Stomach (tissue), 19 donors: ENCODE measurements at places on chromosomes 6 and 20.

- DNase-seq = no peak
These were observed 79.0 kb downstream of the NRSN1 start for GRCh38 chr6:24205020-24205492.

DNA sequence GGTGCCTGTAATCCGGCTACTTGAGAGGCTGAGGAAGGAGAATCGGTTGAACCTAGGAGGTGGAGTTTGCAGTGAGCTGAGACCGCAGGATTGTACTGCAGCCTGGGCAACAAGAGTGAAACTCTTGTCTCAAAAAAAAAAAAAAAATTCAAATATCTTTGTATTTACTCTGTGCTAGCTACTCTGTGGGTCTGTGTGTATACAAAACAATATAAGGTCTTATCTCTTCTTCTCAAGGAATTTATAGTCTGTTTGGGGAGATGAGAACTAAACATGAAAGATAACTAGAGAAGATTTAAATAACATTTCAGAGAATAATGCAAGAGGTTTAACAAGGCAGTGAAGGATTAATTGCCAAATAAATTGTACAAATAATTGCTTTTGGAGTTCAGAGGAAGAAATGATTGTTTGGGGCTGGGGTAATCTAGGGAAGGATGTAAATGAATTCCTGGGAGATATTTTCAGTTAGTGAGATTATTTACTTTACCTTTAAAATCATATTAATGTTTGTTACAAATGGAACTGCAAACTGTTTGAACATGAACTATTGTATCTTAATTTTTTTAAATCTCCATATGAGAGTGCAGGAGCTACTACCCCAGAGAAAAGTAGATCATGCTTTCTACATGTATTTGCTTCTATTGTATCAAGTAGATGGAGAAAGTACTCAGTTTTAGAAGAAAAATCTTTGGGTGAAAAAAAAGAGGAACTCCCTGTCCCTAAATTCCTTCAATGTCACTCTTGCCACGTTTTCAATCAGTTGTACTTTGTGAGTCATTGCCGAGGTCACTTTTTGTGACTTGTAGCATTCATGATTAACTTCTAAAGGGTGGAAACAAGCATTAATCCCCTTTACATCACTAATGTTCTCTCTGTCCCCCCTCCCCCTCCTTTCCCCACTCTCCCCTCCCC, 39.0 kb downstream of the NCOA3 start:
- no peak for DNase-seq

DNA sequence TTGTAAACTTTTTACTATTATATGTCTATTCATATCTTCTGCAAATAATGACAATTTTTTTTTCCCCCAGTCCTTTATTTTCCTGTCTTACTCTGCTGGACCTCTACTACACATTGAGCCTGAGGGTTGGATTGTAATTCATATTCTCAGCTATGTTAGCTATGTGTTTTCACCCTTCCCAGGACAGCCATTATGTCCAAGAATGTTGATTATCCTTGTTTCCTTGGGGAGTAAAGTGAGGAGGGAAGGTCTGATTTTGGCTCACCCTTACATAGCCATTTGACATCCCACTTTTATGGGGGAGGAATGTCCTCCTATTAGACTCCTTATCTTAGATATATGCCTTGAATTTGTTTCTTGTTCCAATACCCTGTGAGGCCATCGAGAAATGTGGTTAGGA, 17.6 kb upstream of the TBC1D32 start:
- DNase-seq = no peak

DNA sequence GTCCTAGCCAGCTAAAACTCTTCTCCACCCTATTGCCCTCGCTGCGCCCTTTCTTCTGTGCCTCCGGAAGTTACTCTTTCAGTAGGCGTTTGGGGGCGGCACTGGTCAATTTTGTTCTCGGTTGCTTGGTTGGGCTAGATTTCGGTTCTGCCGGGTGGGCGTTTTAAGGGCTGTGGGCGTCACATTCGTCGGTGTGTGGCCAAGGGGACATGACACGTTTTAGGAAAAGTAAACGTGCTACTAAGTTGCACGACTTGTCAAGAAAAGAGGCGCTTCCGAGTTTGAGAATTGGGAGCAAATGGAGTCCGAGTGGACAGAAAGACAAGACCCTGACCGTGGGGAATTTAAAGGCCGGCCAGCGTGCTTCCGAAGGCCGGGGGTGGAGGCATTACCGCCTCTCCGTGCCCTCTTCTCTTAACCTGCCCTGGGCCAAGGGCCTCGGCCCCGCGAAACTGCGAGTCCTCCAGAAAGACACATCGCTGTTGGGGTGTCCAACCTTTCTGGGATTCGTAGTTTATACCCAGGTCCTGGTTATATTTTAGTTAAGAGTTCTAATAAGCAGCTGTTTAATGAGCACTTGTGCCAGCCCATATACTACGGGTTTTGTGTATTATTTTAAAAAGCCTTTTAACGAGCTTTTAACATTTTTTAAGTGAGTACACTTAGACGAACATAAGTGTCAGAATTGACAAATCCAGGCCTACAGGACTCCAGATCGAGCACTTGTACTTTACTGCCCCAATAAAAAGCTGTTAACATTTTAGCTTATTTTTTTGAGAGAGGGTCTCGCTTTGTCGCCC, 664 bp upstream of the BAG6 start:
- peak; percentile 89 for DNase-seq

- no peak for DNase-seq
These were observed 118.2 kb upstream of the PRSS16 start for GRCh38 chr6:27129095-27129815.

DNA sequence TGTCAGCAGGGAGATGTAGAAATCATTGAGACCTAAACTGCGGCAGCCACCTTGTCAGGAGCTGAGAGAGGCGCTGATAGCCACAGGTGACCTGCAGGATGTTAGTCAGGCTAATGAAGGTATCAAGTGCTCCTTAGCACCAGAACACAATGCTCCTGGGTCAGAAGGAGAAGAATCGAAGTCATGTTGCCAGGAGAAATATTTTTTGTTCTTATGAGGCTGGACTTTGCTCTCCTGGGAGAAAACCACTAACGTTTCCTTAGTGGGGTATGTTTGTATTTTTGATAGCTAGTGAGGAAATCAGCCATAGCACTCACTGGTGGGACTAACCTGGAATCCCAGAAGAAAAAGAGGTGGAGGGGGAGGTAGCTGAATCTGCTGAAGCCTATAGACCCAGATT, 120.9 kb upstream of the LRFN2 start:
- no peak for DNase-seq

DNA sequence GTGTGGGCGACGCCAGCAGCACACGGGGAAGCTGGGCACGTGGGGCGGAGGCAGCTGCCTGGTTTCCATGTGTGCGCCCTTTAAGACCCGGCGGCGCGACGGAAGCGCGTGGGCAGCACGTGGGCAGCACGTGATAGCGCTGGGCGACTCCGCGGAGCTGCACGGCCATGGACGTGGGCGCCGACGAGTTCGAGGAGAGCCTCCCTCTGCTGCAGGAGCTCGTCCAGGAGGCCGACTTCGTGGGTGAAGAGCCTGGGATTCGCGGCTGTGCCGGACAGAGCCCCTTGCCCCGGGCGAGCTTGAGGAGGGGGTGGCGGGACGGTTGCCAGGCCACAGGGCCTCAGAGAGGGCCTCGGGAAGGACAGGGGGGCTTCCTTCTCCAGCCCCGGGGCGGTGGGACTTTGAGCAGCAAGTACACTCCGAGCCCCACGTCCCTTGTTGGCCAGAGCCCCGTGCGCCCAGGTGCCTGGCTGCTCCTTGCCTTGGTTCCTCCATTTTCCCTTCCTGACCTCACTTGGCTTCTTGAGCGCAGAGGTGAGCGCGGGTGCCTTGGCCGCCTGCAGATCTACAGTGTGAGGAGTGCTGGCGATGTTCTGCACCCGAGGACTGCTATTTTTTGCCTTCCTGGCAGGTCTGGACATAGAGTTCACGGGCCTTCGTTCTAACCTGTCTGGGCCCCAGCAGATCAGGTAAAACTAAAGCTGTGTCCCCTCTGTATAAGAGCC, at the start of gene PNLDC1:
PNLDC1 (plus strand) TSS at position 136 of the 725 bp plus-strand sequence; CDS start at position 168, 32 bp downstream.
- no peak for DNase-seq

GRCh38 chr20:63742381-63743024, 2.9 kb downstream of the SLC2A4RG start:
- DNase-seq = no peak

- no peak for DNase-seq
These were observed 508.4 kb upstream of the SULF2 start for GRCh38 chr20:48293671-48294070.

DNA sequence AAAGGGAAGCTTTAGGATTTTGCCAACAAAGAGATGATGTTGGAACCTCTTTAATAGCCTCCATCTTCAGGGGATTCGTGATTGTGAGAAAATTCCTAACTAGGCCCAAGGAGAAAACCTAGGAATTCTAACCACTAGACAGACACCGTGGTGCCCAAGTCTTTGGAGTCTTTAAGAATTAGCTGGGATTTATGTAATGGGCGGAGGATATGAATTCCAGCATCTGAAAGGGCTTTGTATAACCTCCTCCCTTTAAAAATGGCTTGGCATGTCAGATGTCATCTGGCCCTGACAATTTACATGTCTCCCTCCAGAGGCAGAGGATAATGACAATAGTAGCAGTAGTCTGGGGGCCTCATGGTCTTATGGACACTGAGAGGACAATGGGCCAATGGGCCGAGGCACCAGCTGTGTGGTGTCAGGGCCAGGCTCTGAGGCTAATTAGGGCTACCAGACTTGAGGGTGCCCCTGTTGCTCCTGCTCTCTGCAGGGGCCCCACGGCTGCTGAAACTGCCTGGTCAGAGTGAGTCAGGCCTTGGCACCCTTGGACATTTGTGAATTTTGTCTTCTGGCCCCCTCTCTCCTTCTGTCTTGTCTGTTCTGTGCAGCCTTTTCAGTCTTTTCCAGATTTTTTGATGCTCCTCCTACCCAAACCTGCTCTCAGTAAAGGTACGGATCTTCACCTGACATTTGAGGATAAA, 113.9 kb downstream of the EDN1 start:
- no peak for DNase-seq
